ENCODE measurements at places on chromosomes 7 and 10. TPM values are rescaled to one million over a fixed set of nuclear protein-coding genes. Genes with fewer than 3 reads are reported as not detected.

GRCh38 chr7:36440880-36441279 lies 51.2 kb downstream of the ANLN start:
- no peak for DNase-seq

DNA sequence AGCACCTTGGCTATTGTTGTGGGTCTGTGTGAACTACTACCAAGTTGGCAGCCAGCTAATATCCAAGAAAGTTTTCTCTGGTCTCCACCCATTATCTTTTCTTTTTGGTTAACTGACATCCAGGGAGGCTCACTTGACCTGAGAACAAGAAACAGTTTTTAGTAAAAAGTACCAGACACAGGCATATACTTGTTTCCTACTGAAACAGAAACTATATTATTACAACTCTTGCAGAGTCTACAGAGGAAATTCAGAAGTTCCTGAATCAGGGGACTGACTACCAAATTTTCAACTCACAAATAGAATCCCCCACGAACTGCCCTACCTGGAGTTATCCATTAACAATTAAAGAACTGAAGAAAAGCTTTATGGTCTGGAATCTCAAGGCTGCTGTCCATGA lies 168.9 kb downstream of the KCND2 start:
- DNase-seq: no peak

DNA sequence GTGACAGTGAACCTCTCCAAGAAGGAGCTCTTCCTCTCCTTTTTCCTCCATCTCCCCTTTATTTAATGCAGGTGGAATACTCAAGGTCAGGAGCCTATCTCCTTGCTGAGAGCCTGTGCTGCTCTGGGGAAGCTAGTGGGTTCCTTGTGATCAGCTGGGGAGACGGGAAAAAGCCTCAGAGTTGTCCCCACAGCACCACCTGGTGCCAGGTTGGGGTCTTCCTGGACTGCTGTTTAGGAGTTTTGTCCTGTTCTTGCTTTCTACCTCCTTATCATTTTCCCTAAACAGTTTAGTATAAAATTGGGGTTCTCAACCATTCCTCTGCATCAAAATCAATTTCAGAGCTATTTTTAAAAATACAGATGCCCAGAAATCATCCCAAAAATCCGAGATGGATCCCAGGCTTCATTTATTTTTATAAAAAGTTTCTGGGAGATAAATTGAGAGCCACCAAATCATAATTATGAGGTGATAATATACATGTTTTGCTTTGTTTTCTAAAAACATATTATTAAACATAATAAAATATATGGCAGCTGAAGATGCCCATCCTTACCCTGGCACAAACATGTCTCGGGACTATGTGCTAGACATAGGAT lies 44.3 kb downstream of the MACC1 start:
- DNase-seq: no peak

DNA sequence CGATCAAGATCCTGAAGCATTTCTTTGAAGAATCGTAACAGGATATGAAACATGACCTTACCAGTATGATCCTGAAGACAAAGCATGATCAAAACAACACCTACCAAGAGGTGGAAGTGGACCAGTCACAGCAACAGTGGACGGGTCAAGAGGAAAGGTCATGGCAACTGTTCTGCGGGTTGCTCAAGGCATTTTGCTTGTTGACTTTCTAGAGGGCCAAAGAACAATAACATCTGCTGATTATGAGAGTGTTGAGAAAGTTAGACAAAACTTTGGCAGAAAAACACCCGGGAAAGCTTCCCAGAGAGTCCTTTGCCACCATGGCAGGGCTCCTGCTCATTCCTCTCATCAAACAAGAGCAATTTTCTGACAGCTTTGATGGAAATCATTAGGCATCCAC lies 65.6 kb upstream of the LRRC18 start:
- DNase-seq: peak; percentile 8

- peak; percentile 81 for DNase-seq
Observed at GRCh38 chr7:113487925-113488731, 369.8 kb upstream of the SMIM30 start.

Gene DNAJC1
- 38.4 TPM for total RNA-seq

Gene MUC3A
- total RNA-seq: not detected

All from osteocyte (in vitro differentiated cells).